ENCODE measurements at places on chromosomes 2 and 18.

DNA sequence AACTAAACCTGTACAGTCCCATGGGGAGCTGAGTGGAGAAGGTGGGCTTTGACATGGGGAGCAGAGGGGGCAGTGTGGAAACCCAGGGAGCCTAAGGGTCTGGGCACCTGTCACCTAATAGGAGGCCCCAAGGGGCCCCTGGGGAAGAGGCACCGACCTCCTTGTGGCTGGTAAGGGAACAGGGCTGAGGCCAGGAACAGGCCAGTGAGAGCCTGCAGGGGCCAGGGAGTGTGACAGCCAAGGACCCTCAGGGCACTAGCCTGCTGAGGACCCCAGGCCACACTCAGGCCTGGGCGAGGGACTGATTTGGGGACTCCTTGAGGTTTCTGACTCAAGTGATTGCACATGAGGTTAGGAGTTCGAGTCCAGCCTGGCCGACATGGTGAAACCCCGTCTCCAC is 24.5 kb upstream of the ALPP start:
- DNase-seq, result no peak

DNA sequence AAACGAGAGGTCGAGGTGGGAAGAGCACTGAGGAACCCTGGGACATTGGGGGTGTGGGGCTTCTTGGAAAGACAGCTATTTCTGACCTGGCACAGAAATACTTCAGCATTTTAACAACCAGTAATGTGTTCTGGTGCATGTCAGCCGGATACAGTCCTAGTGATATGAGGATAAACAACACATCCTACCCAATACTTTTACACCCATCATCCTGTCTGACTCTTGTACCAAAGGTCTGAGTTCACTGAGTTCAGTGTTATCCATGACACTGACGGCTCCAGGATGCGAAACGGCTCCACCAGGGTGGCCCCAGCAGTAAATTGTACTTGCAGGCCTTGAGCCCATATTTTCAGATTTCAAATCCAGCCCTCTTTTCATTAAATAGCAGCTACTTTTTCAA is 65.9 kb upstream of the SH3BP4 start:
- DNase-seq, result no peak

DNA sequence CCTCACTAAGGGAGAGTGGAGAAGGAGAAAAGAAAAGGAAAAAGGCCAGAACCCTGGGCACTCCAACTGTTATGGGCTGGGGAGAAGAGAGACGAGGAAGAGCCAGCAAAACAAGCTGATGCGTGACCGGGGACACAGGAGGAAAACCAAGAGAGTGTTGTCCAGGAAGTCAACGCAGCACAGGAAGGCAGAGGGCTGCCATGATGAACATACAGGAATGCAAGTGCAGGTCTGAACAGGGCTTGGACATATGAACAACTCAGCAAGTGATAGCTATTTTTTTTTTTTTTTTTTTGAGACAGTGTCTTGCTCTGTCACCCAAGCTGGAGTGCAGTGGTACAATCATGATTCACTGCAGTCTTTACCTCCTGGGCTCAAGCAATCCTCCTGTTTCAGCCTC is 28.4 kb downstream of the SIX3 start:
- no peak for DNase-seq

DNA sequence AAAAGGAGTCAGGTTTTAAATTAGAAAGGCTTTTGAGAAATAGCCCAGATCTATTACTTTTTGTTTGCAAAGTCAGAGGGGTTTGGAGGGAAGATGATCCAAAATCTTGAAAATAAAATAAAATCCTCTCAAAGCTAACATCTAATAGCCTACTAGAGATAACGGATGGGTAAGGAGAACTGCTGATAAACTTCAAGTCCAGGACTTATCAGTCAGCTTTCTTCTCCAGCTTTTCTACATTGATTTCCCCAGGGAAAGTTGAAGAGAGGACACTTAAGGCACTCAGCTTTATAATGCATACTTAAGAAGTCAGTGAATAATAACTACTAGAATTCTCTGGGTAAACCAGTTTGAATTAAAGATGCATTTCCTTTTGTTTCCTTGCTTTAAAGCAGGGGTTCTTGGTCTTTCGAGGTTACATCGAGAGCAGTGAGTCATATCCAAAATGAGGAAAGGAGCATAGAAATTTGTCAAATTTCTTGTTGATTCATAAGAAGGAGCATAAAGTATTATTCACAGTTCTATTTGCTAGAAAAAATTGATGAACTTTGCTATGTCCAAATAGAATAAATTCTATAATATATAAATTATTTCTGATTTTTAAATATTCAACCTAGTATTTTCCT is 43.2 kb upstream of the ITPRID2 start:
- DNase-seq, result no peak

DNA sequence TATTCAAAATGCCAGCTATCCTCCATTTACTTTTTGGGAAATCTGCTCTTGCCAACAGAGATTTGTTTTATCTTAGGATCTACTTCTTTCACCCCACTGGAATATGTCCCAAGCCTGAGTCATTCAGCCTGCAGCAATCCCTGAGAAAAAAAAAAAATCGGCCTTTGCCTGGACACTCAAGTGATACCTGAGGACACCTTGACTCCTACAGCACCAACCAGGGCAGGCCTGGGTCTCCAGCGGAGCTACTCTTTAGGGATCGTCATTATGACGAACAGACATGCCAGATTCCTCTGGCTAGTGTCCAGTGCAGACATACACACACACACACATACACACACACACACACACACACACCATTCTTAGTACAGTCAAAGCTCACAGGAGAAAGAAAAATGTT is 2.2 kb upstream of the UGT1A6 start:
- no peak for DNase-seq

DNA sequence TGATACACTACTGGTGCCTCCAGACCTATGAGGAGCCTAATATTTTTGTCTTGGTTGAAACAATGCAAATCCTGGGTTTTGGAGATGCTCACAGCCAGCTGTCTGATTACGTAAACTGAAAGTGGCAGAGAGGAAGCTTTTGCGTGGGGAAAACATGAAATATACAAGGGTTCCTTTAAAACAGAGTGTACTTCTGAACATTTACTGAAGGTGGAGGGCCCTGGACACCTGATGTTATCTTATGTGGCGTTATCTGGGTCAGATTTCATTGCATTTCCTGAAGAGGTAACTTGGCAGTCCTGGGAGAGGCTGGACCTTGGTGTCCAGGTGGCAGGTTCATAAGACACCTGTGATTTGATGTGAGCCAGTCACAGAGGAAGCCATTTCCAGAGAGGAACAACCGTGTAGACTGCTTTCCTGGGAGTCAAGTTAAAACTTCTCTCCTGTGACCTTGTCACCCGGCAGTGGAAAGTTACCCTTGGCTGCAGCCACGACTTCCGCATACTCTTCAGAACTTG is 105.0 kb downstream of the NEDD4L start:
- no peak for DNase-seq

- DNase-seq, result no peak
Measured at GRCh38 chr2:166321076-166321475, 54.7 kb downstream of the SCN9A start.

DNA sequence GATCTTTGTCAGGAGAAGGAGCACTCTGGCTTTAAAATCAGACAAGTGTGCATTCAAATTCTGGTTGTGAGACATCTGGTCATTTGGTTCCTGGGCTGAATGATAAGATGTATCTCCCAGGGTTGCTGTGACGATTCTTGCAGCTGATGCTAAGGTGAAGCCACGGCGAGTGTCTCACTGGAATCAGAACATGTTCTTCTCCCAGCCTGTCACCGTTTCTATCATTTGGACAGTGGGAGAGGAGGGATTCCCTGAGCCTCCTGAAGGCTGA is 68.3 kb downstream of the NCK2 start:
- DNase-seq, result no peak

Data from CD4-positive, alpha-beta T cell treated with Interleukin-15 for 4 hours (primary cell).